ENCODE measurements at places on chromosomes 1 and 21.

DNA sequence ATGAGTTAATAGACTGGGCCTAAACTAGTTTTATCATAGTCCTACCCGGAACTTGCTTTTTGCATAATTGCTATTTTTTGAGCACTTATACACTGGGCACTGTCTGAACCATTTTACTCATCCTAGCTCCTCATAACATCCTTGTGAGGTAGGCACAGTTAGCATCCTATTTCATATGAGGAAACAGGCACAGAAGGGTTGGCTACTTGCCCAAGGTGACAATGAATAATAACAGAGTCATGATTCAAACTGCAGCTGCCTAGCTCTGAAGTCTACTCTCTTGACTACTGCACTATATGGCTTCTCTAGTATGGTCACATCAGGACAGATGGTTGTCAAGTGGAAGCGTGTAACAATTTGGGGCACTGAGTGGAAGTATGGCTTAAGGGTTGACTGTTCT is 18.2 kb upstream of the RC3H1 start:
- DNase-seq, result no peak

DNA sequence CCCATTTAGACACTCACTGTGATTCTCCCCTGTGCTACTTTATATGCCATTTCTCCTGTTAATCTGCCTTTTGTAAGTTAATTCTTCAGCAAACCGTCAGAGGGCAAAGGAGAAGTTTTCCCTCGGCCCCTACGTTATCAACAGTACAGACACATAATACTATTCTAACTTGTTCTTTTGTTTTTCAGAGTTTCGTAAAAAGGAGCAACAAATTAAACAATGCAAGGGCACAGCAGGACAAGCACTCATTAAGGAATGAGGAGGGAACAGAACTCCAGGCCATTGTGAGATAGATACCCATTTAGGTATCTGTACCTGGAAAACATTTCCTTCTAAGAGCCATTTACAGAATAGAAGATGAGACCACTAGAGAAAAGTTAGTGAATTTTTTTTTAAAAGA is 32.3 kb downstream of the CNN3 start:
- no peak for DNase-seq

DNA sequence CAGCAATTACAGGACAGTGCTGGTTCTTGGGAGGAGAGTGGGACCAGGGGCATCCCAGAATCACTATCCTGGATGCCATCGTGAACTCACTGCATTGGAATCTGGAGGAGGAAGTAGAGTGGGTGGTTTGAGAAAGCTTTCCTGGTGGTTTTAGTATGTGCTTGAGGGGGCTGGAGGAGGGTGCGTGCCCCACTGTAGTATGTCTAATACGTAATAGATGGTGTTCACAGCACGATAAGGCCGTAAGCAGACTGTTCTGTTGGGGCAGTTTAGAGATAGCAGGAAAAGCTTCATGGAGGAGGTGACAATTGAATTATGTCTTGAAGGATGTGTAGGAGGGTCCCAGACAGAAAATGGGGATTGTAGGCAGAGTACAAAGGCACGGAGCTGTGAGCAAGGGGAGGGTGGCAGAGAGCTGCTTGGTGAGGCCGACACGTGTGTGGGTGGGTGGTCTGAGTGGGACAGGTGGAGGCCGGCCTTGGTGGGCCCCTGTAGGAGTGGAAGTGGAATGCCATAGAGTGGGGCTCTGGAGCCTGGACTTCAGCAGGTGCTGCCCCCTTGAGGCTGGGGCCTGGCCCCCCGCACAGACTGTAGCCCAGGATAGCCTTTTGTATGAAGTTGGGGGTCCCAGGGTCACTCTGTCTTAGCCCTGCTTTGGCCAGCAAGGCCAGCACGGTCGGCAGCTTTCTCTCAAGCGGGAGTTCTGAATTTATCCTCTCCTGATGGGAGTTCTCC is 37.0 kb downstream of the IL6R start:
- DNase-seq, result no peak

GRCh38 chr1:230139741-230140140 is 72.7 kb downstream of the GALNT2 start:
- DNase-seq, result no peak

GRCh38 chr1:25948641-25949040 is 42.4 kb upstream of the STMN1 start:
- DNase-seq, result no peak

- DNase-seq, result no peak
Measured at GRCh38 chr1:169484101-169484500, 1.6 kb downstream of the SLC19A2 start.

DNA sequence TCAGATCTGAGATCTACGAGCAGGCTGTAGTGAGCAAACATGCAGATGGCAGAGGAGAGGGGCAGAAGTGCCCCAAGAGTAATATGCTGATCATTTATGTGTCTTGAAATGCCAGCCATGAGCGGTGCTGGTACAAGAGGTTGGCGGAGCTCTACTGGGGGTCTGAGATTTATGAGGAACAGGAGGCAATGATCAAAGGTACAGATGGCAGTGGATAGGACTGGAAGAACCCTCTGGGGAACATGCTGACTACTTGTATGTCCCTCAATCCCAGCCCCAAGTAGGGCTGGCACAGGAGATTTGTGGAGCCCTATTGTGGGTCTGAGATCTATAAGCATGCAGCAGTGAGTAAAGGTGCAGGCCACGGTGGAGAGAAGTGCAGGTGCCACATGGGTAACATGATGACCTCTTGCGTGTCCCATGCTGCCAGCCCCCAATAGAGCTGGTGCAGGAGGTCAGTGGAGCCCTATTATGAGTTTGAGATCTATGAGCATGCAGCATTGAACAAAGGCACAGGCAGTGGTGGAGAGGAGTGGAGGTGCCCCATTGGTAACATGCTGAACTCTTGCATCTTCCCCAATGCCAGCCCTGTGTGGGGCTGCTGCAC is 97.2 kb upstream of the ZNF678 start:
- DNase-seq, result no peak

- no peak for DNase-seq
Measured at GRCh38 chr1:88111816-88112215, 572.3 kb upstream of the PKN2 start.

GRCh38 chr1:109624201-109625010 is 4.8 kb downstream of the AMPD2 start:
- peak; percentile 47 for DNase-seq

GRCh38 chr1:208438112-208438699 is 194.0 kb upstream of the PLXNA2 start:
- no peak for DNase-seq

GRCh38 chr1:232316864-232317263 is 313.1 kb downstream of the SIPA1L2 start:
- no peak for DNase-seq

DNA sequence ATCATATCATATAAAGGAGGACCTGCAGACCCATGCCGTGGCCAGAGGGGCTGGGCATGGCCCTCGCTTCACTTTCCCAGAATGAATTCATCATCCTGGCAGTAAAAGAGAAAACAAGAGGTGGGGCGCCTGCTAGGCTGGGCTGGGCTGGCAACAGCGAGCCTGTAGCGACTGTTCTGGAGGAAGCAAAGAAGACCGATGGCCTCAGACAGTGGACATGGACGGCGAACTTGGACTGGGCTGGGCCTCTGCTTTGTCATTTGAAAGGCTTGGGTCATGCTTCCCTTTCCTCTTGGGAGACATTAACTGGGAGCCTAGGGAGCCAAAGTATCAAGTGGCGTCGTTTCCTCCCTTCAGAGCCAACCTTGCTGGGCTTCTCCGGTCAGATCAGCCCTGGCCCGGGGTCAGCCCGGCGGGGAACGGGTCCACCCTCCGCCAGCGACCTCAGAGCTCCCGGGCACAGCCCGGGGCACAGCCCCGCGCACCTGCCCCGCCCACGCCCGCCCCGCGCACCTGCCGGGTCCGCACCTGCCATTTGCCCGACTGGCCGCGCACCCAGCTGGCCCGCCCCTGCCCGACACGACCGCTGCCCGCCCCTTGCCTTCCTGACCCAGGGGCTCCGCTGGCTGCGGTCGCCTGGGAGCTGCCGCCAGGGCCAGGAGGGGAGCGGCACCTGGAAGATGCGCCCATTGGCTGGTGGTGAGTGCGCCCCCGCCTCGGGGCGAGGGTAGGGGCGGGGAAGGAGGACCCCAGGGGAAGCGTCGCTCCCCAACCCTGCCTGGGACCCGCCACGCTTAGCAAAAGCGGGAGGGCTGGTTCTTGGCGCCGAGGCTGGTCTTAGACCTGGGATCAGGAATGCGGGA is at the start of gene FAM3B:
Gene FAM3B (plus strand): TSS at position 602 of the 863 bp plus-strand sequence. CDS start 79 bp downstream, at position 681.
- no peak for DNase-seq

GRCh38 chr1:228684607-228685006 is 50.7 kb upstream of the RHOU start:
- no peak for DNase-seq

DNA sequence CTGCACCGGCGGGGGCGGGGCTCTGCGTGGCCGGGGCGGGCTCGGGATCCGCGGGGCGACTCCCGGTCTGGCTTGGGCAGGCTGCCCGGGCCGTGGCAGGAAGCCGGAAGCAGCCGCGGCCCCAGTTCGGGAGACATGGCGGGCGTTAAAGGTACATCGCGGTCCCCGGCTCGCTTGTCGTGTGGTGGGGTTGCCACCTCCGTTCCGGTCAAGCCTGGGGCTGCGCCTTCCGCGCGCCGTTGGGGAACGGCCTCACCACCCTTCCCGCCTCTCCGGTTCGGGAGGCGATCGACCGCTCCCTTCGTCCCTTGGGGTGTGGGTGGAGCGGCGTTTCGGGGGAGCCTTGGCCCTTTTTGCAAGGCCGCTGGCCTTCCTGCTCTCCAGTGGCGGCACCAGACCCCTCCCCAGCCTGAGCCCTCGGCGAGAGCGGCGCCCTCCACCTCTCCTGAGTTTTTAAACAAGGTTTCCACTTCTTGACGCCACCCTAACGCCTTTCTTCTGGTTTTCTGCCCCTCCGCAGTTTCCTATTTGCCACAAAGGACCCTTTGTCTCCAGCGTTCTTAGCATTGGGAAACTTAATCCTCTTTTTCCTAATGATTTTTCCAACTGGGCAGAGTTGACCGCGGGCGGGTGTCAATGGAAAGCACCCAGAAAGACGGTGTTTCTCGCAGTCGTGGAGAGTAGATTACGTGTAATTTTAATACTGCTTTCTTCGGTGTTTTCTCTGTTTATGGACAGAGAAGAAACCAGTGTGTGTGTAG is at the start of the genes LEPR and LEPROT:
Gene LEPR (plus strand): TSS at position 79 of the 761 bp plus-strand sequence. CDS start 144,898 bp downstream, outside the sequence.
Gene LEPROT (plus strand): TSS at position 79 of the 761 bp plus-strand sequence. CDS start 57 bp downstream, at position 136.
- peak; percentile 31 for DNase-seq

GRCh38 chr1:174301295-174302077 is 142.2 kb downstream of the RABGAP1L start:
- no peak for DNase-seq

GRCh38 chr1:10900691-10901090 is 104.2 kb upstream of the CASZ1 start:
- no peak for DNase-seq

DNA sequence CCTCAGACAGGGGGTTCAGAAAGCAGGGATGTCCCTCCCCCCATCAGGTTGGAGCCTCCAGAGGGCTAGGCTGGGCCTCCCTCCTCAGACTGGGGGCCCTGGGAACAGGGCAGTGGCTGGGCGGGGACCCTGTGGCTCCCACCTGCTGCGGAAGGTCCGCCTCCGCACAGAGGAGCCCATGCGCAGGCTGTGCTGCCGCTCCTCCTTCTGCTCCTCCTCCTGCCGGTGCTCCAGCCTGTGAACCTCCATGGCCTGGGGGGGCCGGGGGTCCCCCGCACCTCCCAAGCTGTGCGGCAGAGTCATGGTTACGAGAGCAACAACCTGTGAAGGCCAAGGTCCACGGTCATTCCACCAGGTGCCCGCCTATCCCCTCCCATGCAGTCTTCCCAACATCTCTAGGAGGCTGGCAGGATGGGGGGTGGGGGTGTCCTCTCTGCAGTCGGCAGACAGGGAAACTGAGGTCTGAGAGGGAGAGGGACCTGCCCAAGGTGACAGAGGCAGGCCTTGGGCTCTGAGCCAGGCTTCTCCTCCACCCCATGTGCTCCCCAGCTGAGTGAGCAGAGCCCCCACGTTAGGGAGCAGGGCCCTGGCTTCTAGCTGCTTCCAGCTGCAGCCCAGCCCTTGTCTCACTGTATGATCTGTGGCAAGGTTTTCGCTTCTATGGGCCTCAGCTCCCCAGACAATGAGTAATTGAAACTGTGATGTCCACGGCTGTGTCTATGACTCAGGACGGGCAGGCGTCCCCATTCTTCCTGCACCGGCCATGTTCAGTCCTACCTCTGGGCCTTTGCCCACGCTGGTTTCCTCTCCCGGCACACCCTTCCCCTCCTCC is 3.4 kb downstream of the MYOM3 start:
- DNase-seq, result no peak

GRCh38 chr1:172343240-172344160 is 77.0 kb upstream of the C1orf105 start:
- DNase-seq, result no peak

DNA sequence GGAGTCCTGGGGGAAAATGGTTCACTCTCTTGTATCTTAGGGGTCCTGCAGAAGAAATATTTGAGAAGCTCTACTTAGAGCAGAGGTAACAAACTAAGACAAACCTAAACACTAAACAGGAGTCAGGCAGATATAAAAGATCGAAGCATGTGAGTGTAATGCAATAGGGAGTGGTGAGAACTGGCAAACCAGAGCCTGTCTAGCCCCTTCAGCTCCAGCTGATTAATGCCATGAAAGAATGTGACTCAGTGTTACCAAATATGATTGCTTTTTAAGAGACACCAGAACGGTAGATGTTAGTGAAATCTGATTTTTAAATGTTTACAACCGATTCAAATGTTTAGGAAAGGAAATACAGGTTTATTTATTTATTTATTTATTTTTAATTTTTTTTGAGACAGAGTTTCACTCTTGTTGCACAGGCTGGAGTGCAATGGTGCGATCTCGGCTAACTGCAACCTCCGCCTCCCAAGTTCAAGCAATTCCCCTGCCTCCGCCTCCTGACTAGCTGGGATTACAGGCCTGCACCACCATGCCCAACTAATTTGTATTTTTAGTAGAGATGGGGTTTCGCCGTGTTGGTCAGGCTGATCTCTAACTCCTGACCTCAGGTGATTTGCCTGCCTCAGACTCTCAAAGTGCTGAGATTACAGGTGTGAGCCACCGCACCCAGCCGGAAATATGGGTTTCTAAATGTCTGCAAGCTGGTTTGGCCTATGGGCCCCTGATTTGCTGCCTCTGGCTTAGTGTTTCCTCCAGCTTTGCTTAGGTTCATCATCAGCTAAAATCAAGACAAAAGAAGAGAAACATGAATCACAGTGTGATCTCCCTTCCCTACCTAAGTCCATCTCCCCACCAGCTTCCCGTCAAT is 12.2 kb downstream of the TXNIP start:
- no peak for DNase-seq

DNA sequence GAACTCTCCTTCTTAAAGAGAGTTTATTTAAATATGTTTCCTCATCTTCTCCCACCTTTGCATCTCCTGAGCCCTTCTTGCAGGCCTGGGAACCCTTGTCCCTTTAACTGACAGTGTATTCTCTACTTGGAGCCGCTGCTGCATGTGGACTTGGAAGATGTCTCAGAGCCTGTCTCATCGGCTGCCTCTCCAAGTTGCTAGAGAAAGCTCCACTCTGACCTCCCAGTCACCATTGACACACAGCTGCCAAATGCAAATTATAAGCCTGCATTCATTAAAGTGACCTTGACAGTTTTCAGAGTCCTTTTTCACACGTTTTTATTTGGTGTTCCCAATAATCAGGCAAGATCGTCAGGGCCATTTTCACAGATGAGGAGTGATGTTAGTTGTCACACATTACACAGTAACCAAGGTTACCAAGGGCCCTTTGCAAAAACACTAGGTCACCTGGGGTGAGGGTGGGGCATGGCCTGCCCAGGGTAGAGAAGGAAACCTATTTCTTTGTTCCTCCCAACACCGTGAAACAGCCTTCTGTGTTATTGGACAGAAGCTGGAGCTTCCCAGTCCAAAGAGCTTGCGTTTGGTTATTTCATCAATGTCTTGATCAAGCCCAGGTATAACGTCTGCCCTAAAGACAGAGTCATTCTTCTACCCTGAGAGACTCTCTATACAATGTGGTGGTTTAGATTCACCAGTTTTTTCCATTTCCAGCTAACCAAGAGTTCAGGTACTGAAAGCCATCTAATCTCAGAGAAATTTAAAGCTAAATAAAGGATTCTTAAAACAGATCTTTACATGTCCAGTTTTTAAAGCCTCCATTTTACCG is 164.1 kb downstream of the GALNT2 start:
- DNase-seq, result no peak

All from GF-D8 (cell line).